Hematopoietic multipotent progenitor cell treated with erythropoietin and hydrocortisone succinate and interleukin-3 and kit ligand, for 4 days (in vitro differentiated cells): ENCODE measurements at places on chromosomes 4 and X.

GRCh38 chr4:52560844-52561280 is 98.2 kb downstream of the USP46 start:
- DNase-seq, result no peak

DNA sequence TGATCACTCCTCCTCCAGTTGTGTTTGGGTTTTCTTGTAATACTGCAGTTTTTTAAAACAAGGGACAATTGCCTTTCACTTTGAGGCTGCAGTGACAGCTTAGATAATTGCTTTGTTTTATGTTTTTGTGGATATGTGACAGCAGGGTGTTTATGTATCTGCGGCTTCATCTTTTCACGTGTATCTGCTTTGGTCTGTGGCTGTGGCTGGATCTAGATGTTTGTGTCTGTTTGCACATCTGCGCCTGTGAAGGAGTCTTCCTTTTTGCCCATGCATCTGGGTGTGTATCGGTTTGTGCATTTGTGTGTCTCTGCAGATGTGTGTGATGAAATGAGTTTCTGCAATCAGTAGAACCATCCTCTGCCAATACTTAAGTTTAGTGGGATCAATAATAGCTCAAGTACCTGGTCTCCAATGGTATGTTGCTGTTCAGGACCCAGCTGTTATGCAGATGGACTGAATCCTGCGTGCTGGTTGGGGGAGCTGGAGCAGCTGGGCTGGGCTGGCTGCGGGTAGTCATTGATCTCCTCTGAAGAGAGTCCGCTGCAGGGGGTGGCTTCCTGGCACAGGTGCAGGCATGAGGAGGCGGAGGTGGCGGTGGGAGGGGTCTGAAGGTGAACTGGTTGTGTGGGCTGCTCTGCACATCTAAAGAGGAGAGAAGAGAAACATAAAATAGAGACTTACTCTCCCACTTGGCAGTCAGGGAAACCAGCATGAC is 390.3 kb downstream of the SH2D1A start:
- DNase-seq, result no peak

- no peak for DNase-seq
Measured at GRCh38 chr4:60128888-60129287, 1071.2 kb upstream of the ADGRL3 start.

DNA sequence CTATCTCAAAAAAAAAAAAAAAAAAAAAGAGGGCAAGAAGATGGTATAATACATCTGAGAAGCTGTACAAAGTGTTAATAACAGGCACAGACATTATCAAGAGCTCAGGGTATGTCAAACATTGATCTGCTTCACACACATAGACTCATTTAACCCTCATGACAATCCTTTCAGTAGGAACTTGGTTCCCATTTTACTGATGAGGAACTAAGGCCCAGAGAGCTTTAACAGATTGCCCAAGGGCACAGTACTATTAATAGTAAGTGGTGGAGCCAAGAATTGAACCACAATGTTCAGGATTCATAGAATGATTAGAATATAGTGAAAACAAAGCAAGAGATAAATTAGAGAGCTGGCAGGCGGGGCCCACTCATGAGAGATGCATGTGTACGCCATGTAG is 154.4 kb downstream of the EFHC2 start:
- DNase-seq, result no peak

DNA sequence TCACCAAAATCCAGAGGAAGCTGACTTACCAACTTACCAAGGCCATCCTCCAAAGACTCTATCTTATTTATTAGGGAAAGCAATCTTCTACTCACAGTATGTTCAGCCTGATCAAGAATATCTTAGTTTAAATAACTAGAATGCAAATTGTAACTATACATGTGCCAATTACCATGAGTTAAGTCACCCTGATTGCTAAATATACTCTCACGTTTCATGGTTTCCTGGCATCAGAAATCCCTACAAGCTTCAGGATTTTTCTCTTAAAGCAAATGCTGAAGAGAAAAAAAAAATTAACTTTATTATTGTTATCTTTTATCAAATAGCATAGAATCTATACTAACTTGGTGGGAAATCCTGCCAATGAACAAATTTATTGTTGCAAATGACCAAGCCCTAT is 63.0 kb upstream of the MXD4 start:
- DNase-seq, result no peak

DNA sequence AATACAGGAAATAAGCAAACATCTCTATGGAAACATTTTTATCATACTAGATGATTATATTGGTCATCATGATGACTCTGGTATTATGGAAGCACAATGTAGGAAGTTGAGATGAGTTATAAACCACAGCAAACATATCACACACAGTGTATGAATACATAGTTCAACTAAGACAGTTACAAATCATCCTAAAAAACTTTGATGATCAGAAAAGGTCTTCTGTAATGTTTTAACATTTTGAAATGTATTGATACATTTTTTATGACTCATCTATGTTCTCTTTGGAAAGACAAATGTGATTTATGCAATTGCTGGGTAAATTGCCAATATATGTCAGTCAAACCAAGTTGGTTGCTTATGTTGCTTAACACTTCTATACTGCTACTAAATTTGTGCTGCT is 4.8 kb downstream of the CXCL3 start:
- DNase-seq, result no peak

GRCh38 chr4:182921608-182922007 is 4.4 kb upstream of the DCTD start:
- DNase-seq, result no peak

DNA sequence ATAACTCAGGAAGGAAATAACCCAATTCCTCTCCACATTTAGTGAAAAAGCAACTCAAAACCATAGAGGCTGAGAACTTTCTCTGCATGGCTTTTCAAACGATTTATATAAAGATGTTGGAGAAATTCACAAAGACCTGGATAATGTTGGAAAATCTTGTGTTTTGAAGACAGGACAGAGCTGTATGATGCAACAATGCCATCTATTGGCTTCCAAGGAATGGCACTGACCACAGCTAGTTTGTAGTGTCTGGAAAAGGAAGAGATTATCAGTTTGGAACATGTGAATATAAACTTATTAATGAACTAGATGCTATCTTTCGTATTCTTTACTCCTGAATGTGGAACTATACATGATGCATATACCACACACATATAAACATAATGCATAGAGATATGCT is 503.6 kb downstream of the IL1RAPL1 start:
- DNase-seq, result no peak

DNA sequence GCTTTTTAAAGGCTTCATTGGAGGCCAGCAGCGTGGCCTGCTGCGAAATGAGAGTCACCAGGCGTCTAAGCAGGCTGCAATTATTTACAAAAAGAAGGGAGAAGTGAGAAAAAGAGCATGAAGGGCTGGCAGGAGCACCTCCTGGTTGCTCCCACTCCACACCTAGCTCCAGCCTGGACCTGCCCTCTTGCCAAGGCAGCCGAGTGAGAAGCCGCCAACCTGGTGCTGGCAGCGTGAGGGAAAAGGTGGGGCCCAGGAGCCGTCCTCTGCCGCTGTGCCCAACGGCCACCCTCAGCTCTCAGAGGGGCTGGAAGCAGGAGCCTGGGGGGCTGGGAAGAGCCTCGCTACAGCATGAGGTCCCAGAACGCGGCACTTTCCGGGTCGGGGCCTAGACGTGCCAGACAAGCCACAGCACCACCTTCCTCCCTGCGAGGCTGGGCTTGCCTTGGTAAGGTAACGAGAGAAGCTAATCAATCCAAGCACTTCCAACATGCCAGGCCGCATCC is 16.3 kb downstream of the SLC6A8 start:
- DNase-seq, result no peak

DNA sequence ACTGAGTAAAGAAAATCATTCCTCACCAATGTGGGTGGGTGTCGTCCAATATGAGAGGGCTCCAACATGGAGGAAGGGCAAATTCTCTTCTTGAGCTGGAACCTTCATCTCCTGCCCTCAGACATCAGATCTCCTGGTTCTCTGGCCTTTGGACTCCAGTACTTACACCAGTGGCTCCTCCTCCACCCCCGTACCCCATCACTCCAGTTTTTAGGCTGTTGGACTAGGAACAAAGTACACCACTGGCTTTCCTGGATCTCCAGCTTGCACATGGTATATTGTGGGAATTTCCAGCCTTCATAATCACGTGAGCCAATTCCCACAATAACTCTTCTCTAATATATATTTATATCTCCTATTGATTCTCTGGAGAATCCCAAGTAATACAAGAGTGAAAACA is 196.9 kb downstream of the PDHA2 start:
- no peak for DNase-seq

DNA sequence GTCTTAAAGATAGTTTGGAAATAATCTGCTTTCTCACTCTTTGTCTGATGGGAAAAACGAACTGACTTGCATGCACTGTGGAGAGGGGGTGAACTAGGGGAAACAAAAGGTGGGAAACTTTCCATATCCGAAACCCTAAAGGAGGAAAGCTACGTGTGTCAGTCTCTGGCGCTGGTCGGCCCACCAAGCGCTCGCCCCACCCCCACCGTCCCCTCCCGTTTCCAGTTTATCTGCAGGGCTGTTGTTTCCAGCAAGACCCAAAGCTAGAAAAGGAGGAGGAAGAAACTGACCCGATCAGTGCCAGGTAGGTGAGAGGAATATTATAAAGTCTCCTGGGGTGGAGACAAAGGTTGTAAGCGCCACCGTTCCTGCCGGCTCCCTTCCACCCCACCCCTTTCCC is 552 bp downstream of the TCEAL9 start:
- DNase-seq, result peak; percentile 22

GRCh38 chr4:55348466-55348865 is 2.4 kb downstream of the SRD5A3 start:
- DNase-seq, result no peak

DNA sequence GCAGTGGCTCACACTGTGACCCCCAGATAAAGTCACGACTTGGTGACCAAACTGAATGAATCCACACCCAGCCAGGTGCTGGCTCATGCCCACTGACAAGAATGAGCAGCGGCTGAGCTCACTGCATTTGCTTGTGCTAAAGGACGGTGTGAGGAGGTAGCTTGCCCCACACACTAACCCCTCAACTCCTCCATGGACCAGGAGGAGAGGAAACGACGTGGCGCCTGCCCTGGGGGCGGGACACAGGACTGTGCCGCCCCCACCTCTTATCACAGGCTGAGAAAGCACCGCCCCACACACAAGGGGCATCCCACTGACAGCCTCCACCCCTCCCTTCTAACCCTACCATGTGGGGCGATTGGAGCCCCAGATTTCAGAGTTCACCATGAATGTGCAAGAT is 43.0 kb downstream of the ZFYVE28 start:
- DNase-seq, result peak; percentile 31
